ENCODE measurements at places on chromosomes 7 and 10. TPM values are rescaled to one million over a fixed set of nuclear protein-coding genes. Genes with fewer than 3 reads are reported as not detected.
A peak's percentile ranks its signal among the peaks of the same experiment; 100 is the strongest.

Gene DNAH11
- under 0.01 TPM for polyA plus RNA-seq

Gene LRRC18
- not detected for polyA plus RNA-seq

Gene PTF1A
- not detected for polyA plus RNA-seq

Gene EFCAB10
- 0.13 TPM for polyA plus RNA-seq

Gene TEX47
- polyA plus RNA-seq = not detected

Gene NANOS1
- 1.1 TPM for polyA plus RNA-seq

Gene TAS2R4
- 0.03 TPM for polyA plus RNA-seq

GRCh38 chr7:149228831-149229471 is 10.5 kb upstream of the ZNF212 start:
- no peak for DNase-seq

GRCh38 chr10:12766223-12766622 is 235.3 kb downstream of the CCDC3 start:
- DNase-seq = no peak

DNA sequence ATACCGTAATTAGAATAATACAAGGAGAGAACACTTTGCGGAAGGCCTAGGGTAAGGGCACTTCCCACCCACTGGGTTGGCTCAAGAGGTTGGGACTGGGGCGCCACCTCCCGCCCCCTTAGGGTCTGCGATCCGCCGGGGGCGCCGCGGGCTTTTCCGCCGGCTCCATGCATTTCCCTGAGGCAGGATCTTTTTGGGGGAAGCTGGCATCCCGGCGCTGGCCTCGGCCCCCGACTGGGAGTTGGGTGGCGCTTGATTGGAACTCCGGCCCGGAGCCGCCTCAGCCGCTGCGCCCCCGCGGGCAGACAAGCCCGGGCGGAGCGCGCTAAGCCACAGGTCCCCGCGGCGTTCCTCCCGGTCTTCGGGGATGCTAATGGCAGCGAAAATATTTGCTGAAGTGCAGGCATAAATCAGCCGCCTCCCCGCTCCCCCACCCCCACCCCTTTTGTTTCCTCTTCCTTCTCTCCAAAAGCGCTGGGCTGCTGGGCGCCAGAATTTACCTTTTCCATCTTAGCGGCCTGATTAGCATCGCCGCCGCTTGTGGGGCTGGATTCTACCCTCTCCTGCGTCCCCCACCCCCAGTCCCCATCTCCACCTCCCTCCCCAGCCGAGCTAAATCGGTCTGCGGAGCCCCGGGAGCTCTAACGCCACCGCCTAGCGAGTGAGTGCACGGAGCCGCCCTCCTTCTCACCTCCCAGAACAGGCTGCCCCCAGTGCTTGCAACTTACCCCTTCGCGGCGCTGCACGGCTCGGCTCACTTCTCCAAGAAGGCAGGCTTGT is 5.1 kb downstream of the UNC5B start:
- DNase-seq = peak; percentile 4

DNA sequence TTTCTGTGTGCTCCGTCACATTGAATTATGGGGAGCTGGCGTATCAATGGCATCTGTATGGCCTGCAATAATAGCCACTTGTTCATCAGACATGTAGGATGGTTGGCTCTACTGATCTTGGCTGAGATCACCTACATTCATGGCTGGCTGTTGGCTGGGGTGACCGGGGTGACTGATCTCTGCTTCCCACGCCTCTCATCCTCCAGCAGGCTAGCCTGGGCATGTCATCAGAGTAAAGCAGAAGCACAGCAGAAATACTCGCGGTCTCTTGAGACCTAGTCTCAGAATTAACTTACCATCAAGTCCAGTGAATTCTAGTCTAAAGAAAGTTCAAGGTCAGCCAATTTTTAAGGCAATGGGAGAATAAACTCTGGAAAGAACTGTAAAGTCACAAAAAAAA is 257.7 kb upstream of the GLI3 start:
- peak; percentile 75 for DNase-seq

DNA sequence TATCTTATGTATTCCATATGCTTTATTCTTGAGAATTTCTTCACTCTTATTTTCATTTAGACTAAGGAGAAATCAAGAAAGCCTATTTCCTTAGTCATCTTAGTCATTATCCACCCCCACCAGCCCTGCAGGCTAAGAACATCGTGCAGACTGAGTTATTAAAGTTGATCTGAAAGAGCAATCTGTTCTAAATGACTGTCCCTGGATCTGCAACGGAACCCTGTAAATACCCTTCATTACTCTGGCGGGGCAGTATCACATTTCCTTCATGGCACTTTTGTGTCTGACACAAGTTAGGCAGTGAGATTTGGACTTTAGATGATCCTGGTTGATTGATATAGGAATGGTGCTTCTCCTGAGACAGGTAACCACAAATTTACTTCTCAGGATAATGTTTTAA is 3.5 kb upstream of the MYPN start:
- DNase-seq = peak; percentile 56

GRCh38 chr7:44173911-44174693 is 15.1 kb downstream of the GCK start:
- no peak for DNase-seq

GRCh38 chr10:60531006-60531405 is 141.3 kb upstream of the ANK3 start:
- no peak for DNase-seq

DNA sequence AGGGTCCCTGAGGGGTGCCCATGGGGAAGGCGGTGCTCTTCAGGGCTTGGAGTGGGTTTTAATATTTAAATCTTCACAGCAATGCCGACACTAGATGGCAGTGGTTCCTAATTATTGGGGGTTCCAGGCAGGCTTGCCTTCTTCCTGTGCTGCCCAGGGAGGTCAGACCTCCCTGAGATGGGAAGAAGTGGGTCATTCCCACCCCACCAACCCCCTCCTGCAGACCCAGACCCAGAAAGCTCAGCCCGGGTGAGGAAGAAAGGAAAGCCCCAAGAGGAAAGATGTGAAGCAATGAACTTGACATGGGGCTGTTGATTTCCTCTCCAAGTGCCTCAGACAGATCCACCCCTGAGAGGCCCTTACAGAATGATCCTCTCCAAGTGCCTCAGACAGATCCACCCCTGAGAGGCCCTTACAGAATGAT is 85.1 kb upstream of the LANCL2 start:
- no peak for DNase-seq

GRCh38 chr7:114196517-114196916 is 218.1 kb upstream of the FOXP2 start:
- no peak for DNase-seq

- peak; percentile 90 for DNase-seq
Measured at GRCh38 chr7:94056796-94057207, 52.6 kb upstream of the BET1 start.

GRCh38 chr10:31018962-31019361 is 12.7 kb downstream of the ZNF438 start:
- DNase-seq = no peak

GRCh38 chr10:97585439-97585811 is 1.2 kb downstream of the HOGA1 start:
- no peak for DNase-seq

- peak; percentile 67 for DNase-seq
Measured at GRCh38 chr7:81264116-81264515, 345.3 kb upstream of the SEMA3C start.

DNA sequence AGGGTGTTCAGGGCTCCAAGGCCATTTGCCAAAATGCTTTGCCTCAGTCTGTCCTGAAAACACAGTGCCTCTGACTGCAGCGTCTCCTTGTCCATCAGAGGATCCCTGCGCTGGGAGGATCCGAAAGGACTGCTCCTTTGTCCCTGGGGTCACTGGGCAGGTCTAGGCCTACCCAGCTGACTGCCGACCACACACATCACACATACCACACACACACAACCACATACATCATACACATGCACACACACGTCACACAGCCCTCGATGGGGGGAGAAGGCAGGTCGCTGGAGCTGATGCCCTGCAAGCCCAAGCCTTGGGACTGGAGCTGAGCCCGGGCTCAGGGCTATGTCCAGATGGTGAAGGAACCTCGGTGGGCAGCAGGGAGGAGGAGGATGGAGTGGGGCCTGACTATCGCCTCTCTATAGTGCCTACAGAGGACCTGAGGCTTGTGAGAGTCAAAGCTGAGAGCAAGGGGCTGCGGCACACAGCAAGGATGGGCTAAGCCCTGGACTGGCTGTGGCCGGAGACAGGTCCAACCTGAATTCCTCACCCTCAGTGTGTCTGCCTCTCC is 29.1 kb downstream of the GPRIN2 start:
- no peak for DNase-seq

GRCh38 chr10:31020209-31020608 is 11.5 kb downstream of the ZNF438 start:
- no peak for DNase-seq

DNA sequence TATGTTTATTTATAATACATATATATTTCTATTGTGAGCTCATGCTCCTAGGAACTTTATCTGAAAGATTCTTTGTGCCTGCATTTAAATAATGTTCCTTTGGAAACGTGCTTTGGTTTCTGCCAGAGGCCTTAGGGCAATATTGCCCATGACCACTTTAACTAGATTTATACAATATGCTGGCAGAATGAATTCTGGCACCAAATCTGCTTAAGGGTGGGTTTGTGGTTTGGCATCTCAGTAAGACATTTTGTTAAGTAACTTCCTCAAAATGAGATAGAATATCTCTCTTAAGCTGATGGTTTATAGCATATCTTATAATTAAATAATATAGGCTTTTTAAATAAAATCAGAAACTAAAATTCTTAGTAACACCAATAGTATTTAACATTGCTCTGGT is 252.9 kb downstream of the RNLS start:
- DNase-seq = no peak

DNA sequence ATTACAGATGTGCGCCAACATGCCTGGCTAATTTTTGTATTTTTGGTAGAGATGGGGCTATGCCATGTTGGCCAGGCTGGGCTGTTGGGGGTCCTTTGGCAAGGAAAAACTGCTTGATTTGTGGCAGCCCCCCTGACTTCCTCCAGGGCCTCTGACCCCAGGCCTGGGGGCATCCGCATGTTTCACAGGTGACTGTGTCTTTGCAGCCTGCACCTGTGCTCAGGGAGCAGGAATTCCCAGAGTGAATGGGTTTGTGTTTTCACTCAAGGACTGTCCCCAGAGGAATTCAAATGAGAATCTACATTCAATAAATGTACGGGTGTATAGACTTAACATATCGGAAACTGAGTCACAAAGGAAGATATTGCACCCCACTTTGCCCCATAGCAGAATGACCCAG is 11.6 kb upstream of the CLIP2 start:
- DNase-seq = no peak

GRCh38 chr10:80976658-80977057 is 439.0 kb downstream of the SH2D4B start:
- DNase-seq = no peak

DNA sequence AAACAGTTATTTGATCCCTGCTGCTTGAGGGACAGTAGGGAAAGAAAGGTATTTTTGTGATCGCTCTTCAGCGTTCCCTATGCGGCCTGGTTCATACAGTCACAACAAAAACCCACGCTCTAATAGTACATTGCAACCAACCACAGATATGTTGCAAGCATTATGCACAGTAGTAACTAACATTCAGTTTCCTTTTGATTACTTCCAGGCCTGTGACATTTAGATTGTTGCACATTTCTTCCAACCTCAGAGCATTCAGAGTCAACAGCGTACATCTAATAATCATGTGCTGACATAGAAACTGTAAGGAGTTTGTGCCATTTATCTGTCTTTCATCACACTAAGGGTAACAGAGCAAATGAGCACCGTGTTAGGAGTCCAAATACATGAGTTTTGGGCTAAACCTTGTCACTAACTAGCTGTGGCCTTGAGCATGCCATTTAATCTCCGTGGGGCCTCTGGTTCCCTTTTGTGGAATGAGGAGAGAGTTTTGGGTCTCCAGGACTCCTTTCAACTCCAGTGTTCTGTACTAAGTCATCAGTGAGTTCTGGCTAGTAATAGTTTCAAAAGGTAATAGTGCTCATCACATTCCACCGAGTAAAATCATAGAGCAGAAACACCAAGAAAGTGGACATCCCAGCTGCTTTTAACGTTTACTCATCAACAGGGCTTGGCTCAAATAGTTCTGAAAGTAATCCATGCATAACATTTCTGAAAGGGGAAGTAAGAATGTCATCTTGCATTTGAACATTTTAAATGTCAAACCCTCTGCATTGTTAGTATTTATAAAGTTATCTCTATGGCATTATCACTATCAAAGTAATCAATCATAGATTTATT is 99.0 kb upstream of the FZD1 start:
- peak; percentile 77 for DNase-seq

DNA sequence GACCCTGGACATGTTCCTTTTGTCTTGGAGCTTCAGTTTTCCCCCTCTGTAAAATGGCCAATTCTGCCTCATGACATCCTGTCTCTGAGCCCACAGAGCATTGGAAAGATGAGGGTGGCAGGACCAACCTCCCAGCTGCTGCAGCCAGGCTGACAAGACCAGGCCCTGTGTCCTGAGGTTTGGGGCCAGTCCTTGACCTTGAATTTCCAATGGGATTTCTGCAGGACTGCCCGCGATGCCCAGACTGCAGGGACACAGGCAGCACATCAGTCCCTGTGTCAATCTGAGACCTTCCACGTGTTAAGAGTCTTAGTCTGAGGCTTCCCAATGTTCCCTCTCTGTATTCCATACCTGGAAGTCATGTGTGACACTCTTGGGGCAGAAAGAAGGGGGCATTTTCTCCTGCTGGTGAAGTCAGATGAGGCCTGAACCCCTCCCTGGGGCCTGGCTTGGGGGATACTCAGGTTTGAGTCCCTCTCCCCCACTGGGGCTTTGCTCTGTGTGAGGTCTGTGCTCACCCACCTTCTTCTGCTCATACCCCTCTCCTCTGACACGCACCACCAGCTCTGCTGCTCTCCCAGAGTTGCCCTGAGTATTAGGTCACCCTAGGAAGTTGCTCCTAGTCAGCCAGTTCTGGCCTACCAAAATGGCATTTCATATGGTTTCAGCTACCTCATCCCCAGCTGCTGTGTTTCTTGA is 79.2 kb downstream of the ADCY1 start:
- no peak for DNase-seq

DNA sequence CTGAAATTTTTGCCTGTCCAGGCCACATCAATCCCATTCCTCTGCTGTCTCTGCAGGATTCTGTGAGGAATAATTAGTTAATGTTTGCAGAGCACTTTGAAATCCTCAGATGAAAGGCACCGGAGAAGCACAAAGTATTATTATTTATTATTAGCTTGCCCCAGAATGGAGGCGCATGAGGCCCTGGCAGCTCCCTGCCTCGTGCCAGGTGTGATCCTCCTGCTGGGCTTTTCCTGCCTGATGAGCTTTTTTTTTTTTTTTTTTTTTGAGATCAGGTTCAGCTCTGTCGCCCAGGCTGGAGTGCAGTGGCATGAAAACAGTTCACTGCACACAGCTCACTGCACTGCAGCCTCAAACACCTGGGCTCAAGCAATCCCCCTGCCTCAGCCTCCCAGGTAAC is 65.2 kb downstream of the TCF7L2 start:
- DNase-seq = no peak

All from foreskin keratinocyte (primary cell).